ENCODE measurements at places on chromosomes 7 and 10.

GRCh38 chr10:86756511-86757112 lies at the start of gene BMPR1A:
TSS of gene BMPR1A (plus strand) at chr10:86756619. CDS start at chr10:86876019, 119,400 bp downstream.
- DNase-seq: no peak

- no peak for DNase-seq
Observed at GRCh38 chr7:80916770-80917741, 1.8 kb downstream of the SEMA3C start.

GRCh38 chr10:76916536-76916935 lies 721.1 kb downstream of the KCNMA1 start:
- no peak for DNase-seq

GRCh38 chr7:156889089-156889488 lies 3.9 kb downstream of the LMBR1 start:
- DNase-seq: no peak

DNA sequence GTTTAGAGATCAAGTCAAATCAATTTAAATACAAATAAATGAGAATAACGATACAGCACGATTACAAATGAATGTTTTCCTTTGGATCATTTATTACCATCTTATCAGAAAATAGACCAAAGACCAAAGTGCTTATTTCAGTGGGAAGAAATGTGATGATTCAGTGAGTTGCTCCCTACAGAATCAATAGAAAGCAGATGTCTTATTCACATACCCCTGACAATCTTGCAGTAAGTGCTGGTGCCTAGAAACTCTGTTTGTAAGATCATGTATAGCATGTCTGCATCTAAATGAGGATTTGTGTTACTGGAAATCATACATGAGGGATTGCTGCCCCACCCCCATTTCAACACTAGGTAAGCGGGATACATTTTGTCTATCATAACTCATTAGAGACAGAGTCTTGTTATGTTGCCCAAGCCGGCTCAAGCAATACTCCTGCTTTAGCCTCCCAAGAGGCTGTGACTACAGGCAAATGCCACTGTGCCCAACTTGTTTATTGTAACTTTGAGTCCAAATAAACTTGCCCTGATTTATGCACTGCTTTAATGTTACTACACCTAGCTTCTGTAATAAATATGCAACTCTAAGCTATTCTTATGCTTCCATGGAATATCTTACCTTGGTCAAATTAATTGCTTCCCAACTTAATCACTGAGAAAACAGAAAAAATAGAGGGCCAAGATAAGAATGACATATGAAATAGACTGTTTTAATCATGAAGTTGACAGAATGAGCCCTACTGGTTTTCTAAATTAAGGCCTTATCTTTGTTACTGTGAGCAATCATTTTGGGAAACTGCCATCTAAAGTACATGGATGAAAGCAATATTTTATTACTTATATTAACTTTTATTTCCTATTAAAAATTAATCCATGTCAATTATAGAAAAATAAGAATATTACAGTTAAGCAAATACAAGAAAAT lies 82.5 kb downstream of the AHR start:
- DNase-seq: no peak

- no peak for DNase-seq
Observed at GRCh38 chr7:44373418-44373740, 48.0 kb upstream of the CAMK2B start.

DNA sequence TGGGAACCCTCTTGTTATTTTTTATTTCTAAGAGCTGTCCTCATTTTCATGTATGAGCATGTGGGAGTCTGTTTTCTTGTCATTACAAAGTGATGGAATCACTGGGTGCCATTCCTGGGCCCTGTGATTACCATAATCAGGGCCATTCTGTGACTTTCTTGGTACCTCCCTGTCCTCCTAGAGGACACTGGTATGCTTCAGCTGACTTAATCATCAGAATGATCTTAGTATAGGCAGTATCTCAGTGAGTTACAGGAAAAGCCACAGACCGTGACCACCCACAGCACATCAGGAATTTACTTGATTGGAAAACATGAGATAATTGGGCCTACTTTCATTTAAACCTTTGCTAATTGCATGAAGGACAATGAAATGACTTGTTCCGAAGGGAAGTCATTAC lies 7.2 kb downstream of the NOM1 start:
- DNase-seq: no peak

DNA sequence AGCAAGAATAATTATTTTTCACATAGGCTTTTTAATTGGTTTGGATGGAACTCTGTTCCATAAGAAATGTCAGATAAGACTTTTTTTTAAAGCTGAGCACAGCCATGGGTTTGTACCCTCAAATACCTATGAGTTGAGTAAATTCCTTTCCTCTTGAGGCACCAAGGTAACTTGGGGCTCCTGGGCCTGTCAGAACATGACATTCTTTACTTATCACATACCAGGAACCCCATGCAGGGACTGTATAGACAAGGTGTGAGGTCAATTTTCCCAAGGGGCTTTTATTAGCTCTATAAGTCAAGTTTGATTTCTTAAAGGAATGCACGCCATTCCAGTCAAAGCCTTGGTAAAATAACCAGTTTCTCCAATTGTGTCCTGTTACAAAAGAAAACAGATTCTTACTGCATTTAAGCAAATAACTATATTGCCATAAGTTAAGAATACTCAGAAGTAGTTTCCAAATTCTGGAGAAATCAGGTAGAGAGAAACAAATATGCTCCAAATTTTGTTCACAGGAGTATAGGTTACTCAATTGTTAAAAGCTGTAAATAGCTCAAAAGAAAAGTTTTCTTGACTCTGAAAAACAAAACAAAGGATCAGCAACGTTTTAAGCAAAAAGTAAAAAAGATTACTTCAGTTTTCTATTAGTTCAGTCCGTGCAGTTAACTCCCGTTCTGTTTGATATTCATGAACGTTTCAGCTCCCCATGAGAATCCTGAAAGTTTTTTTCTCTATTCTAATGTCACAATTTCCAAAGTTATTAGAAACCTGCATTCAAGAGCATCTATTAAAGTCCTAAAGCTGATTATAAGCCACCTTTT lies 167.5 kb upstream of the NAMPT start:
- DNase-seq: no peak

DNA sequence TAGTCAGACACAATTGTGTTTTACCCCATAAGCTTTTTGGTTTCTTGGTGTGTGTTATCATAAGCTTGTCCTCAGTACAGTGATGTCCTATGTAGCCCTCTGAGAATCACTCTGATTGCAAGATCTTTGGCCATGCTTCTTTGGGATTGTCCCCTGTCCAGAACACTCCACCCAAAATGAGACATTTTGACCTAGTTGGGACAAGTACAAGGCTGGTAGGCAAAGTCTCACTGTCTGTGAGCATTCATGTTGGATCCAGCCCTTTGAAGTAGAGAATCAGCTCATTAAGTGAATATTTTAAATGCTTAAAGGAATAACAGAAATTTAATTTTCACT lies 28.9 kb upstream of the PCGF5 start:
- no peak for DNase-seq

DNA sequence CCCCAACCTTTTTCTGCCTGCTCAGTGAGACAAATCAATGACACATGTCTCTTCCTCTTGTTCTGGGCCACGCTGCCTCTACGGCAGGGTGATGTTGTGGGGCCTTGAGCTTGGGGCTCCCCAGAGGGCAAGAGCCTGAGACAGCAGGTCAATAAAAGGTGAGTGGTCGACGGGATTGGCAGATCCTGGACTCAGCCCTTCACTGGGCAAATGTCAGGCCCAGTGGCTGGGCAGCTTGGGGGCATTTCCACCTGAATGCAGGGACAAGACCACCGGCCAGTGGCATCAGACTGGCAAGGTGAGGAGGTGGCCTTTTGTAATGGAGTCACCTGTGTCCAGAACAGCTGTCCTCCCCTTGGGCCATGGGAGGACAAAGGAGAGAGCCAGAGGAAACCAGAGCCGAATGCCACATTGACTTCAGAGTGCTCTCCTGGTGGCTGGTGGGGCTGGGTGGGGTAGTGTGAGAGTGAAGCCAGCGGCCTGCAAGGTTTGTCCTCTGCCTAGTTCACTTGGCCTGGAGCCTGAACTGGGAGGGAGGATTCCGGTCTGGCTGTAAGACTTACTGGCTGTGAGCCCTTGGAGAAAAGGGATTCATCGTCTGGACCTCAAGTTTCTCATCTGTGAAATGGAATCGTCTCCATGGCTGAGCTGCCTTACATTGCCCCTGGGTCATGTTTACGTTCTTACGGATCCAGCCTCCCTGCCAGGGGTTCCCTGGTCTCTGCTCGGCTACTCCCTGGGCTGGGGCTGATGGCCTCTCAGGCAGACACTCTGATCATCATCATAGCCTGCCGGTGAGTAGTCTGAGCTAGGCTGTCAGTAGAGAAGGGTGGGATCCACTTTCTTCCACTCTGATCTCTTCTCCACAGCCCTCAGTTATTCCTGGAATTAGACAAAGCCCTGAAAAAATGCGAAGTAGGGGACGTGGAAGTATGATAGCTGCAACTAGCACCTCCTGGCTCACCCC lies 25.4 kb upstream of the CRHR2 start:
- no peak for DNase-seq

DNA sequence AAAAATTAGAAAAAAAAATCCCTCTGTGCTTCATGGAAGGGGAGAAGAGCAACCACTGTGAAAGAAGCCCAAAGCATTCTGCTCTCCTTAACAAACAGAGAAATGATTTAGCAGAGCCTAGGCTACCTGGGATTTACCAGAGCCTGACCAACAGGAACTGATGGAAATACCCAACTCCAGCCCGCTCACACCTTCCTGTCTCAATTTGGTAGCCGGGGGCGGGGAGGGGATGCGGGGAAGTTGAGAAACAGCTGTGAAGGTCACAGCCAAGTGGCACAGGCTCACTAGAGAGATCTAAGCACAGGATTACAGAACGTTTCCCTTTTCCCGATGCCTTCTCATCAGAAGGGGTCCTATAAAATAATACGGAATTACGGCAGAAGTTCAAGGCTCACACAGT lies 17.6 kb downstream of the RSU1 start:
- no peak for DNase-seq

- DNase-seq: no peak
Observed at GRCh38 chr7:44062180-44062902, 3.0 kb downstream of the PGAM2 start.

- no peak for DNase-seq
Observed at GRCh38 chr7:1802899-1803298, 132.8 kb downstream of the ELFN1 start.

DNA sequence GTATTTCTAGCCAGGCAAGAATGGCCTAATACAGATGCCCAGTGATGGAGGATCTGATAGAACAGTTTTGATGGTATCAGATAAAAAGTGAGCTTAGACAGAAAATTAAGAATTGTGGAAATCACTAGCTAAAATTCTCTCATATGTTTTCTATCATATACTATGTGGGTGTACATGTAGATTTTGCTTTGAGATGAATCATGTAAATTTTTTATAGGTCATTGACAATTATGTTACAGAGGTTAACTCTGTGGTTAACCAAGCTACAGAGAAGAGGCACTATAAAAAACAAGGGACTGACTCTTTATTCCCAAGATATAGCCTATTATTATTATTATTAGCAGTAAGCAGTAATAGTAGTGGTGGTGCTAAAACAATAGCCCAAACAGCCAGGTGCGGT lies 156.5 kb downstream of the ITGA8 start:
- DNase-seq: no peak

DNA sequence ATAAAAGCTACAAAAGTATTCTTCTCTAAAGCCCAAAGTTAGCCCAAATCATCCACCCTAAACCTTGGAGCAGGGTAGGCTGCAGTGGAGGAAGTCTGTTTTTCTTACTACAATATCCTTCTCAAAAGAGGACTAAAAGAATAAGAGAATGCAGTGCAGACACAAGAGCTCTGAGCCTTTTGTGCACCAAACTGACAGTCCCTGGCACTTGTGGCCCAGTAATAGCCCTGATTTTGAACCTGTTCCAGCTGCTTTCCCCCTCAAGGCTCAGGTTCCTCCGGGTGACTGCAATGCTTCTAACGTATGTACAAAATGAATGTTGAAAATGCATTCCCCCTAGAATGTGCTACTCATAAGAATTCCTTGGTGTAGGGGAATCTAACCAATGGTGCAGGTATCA lies 154.4 kb downstream of the JAZF1 start:
- DNase-seq: no peak

GRCh38 chr10:14659626-14660196 lies 115.0 kb downstream of the FAM107B start:
- peak; percentile 22 for DNase-seq
